ENCODE measurements at places on chromosomes 6 and 20.

GRCh38 chr6:89792881-89793280, 26.7 kb downstream of the MDN1 start:
- DNase-seq, result no peak

GRCh38 chr6:37643851-37644672, 53.6 kb downstream of the MDGA1 start:
- peak; percentile 46 for DNase-seq

DNA sequence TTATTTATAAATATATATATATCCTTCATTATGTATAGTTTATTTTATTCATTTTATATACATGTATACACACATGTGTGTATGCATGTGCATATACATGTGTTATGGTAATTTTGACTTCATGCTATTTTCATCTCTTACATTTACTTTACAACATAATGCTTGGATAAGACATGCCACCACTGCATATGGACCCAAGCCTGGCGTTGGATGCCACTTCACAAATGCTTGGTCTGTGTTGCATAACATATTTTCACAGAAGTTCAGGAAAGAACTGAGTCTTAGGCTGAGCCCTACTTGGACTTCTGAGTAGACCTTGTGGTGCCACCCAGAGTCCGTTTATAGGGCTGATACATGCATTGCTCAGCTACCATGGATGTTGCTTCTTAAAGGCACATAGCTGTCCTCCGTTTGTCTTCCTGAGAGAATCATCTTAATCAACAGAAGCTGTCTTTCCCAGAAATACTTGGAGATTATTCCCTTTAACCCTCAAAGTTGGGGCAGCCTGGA, 337.8 kb downstream of the BTBD3 start:
- no peak for DNase-seq

DNA sequence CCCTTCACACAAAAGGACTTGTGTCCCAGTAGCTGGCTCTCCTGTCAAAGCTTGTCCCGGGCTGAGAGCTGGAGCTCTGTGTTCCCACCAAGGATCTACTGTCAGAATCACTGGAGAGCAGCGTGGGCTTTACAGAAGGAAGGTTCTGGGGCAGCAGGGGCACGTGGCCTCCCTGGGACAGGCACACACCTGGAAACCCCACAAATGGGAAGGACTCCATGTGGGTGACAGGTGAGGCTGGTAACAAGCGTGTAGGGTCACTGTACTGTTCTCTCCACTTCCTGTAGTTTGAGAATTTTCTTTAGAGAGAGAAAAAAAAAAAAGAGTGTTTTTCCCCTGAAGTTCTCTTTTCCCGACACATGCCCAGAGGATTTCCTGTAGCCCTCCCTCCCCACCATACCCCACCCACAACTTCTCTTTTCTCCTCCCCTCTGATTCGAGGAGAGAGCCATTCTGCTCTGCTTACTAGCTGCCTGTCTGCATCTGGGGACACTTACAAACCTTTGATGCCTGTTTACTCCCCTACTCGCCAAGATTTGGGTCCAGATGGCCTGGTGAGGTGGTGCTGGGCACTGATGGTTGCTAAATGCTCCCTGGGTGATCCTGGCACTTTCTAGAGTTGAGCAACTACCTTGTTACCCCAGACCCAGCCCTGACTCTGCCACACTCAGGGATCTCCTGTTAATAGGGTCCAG, 84.1 kb upstream of the SIRPA start:
- DNase-seq, result no peak
